Stimulated activated CD4-positive, alpha-beta T cell treated with anti-CD3 and anti-CD28 coated beads, Interleukin-4, amount 100 ng/mL, for 4 hours (primary cell): ENCODE measurements at places on chromosomes 3 and 15.

GRCh38 chr15:74781431-74782258 lies at the start of gene CSK:
TSS of gene CSK (plus strand) at chr15:74782080. CDS start at chr15:74798298, 16,218 bp downstream.
- peak; percentile 79 for DNase-seq

DNA sequence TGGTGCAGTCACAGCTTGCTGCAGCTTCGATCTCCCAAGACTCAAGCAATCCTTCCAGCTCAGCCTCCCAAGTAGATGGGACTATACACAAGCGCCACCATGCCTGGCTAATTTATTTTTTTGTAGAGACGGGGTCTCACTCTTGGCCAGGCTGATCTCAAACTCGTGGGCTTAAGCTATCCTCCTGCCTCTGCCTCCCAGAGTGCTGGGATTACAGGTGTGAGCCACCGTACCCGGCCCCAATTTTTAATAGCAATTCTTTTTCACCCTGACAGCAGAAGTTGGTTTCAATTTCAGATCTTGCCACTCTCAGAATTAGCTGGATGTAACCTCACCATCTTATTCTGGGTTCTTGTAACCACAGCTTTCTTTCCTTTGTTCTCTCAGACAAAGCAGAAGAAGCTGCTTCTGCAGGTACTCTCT lies 64.8 kb downstream of the TRIM71 start:
- no peak for DNase-seq

- DNase-seq, result no peak
These were observed 23.4 kb downstream of the GTF2E1 start for GRCh38 chr3:120765830-120766493.

GRCh38 chr3:146241523-146242240 lies 9.2 kb downstream of the PLSCR4 start:
- no peak for DNase-seq

GRCh38 chr15:80854104-80854503 lies 74.9 kb downstream of the CEMIP start:
- DNase-seq, result no peak

GRCh38 chr3:38829404-38829803 lies 13.4 kb upstream of the SCN10A start:
- DNase-seq, result no peak

- DNase-seq, result peak; percentile 27
These were observed 86.8 kb downstream of the CCK start for GRCh38 chr3:42179110-42179725.

GRCh38 chr3:189641776-189642175 lies 10.6 kb downstream of the TP63 start:
- DNase-seq, result no peak

GRCh38 chr3:126406389-126407296 lies 11.9 kb downstream of the CFAP100 start:
- DNase-seq, result no peak
